ENCODE measurements at places on chromosomes 2 and 18. TPM values are rescaled to one million over a fixed set of nuclear protein-coding genes. Genes with fewer than 3 reads are reported as not detected.

The BMP10 gene
- not detected for total RNA-seq

DNA sequence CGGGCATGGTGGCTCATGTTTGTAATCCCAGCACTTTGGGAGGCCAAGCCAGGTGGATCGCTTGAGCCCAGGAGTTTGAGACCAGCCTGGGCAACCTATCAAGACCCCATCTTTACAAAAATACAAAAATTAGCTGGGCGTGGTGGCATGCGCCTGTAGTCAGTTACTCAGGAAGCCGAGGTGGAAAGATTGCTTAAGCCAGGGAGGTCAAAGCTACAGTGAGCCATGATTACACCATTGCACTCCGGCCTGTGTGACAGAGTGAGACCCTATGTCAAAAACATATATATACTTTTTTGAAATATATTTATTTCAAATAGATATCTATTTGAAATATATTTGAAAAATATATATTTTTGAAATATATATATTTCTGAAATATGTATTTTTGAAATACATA is 10.9 kb downstream of the OSBPL1A start:
- no peak for DNase-seq

GRCh38 chr2:108869542-108869941 is 83.0 kb downstream of the CCDC138 start:
- DNase-seq, result no peak

DNA sequence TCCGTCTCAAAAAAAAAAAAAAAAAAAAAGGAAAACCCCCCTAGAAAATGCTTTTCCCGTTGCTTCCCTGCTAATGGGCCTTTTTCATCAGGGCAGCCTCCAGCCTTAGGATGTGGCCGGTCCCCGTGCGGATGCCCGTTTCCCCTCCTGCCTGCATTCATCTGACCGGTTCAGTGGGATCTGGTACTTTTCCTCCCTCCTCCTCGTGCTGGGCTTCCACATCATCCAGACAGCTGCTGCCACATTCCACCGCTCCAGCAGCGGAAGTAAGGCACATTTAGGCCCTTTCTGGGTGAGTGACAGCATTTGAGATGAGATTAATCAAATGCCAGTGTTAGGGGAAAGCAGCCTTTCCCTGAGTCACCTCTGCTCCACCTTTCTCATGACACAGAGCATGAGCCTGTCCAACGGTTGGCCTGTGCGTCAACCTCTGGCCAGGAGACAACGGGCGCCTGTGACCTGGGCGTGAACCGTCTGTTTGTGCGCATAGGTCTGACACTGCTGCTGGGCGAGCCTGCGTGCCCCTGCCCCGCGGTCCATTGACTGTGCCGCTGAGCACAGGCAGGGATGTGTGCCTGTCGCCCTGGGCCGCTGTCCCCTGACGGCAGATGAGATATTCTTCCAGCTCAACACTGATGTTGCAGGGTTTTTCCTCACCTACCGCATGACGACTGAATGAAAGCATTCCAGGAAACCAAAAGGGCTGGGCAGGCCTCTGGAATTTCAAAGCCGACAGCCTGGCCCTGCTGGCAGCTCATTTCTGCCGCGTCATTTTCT is 174.0 kb downstream of the TGIF1 start:
- DNase-seq, result peak; percentile 45

DNA sequence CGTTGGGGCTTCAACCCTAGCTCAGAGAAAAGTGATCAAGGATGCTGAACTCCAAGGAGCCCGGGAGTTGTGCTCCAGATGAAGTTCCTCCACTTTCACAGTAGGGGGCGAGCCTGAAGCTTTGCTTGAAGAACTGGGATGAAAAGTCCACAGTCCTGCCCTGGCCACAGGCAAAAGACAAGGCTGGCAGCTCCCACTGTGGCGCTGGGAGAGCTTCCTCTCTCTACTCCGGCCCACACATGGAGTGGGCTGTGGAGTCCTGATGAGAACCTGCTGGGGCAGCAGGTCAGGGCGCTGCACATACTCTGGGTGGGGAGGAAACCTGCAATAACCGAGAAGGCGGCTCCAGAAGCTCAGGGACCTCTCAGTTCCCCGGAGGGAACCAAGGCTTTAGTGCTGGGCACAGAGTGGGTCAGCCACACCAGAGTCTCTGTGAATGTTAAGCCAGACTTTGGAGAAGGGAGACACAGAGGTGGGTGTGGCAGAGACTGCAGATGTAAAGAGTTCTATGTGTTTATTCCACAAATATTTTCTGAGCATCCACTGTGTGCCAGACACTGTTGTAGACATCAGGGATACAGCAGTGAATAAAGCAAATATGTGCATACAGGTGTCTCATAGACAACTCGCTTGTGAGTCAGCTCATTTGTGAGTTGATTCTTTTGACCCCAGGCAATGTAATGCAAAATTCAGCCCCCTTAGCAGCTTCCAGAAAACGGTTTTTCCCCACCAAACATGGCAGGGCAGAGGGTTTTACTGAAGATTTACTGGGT is 48.0 kb upstream of the MRPL33 start:
- peak; percentile 72 for DNase-seq

DNA sequence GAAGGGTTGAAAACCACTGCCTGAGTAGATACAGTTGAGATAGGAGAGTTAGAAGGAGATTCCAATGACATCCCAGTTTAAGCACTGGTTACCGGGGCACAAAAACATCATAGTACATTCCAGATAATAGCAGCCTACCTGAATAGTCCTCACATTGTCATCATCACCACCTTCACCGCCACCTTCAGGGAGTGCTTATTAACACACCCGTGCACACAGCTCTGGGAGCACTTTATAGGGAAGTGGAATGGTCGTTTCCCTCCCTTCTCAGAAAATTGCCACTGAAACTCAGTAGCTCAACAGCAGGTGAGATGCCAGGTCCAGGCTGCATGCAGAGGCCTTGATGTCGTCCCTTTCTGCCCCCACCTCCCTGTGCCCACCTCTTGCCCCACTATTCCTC is 8.2 kb downstream of the SERPINB7 start:
- DNase-seq, result peak; percentile 27
